ENCODE measurements at places on chromosomes 13 and 19.

GRCh38 chr13:113297370-113298042 is 467 bp downstream of the LAMP1 start:
- no peak for DNase-seq

DNA sequence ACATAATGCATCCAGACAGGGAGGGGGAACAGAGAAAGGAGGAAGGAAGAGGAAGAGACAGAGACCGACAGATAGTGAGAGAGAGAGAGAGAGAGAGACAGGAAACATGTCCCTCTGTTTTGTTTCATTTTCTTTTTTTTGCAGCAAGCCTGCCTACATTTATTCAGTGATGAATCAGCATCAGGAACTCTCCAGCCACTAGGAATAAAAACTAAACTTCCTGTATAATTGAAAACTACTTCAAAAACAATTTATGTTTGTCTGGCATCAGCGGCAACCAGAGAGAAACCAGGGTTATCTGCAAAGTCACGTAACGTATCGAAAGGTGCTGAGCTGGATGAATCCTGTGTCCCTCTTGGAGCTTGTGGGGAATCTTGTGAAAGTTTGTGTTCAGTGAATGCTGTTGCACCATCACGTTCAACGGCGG is 148.6 kb upstream of the SOX21 start:
- DNase-seq, result no peak

GRCh38 chr19:32233091-32233490 is 112.3 kb upstream of the ZNF507 start:
- DNase-seq, result no peak

DNA sequence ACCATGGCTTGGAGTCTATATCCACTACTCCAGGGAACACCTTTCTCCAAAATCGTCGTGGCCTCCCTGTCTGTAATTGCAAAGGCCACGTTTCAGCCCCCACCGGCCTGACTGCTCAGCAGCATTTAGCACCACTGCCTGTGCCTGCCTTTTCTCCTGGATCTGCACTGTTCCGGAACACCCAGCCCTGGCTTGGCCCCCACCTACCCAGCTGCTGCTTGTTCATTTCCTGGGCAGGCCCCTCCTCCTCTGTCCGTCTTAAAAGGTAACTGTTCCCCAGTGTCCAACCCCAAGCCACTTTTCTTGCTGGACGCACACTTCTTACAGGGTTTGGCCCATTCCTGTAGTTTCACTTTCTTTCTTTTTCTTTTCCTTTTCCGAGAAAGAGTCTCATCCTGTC is 8.5 kb upstream of the SYT5 start:
- DNase-seq, result no peak

GRCh38 chr13:113747291-113747833 is 11.7 kb upstream of the TMEM255B start:
- no peak for DNase-seq

GRCh38 chr13:33376212-33376611 is 90.7 kb upstream of the STARD13 start:
- no peak for DNase-seq

DNA sequence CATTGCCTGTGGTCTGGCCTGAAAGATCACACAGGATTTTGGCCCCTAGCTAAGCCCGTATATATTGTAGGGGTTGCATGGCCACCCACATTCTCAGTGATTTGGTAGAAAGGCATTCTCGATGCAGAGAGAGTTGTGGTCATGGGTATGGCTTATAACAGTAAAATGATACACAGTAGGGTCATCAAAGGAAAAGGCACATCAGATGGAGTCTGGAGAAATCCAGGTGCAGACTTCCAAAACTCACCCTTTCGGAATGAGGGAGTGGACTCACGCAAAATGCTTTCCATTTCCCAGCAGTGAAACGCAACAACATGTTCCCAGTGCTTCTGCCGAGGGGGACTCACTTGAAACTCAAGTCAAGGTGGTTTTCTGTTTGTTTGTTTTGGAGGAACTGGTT is 802.5 kb upstream of the SLITRK1 start:
- DNase-seq, result no peak

DNA sequence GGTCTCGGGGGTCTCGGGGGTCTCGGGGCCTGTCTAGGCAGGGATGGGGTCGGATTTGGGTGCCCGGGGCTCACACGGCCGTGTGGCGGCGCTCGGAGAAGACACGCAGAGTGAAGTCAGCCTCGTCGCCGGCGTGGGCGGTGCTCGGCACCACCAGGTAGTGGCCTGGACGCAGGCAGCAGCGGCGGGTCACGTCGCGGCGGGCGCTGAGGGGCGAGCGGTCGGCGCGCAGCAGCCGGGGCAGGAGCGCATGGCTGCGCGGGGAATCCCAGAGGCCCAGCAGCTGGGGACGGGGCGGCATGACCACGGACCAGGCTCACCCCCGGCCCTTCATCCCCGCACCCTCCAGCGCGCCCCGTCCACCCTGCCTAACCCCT is 8.2 kb downstream of the CAPN12 start:
- DNase-seq, result no peak

- no peak for DNase-seq
These were observed 687.1 kb upstream of the SLITRK1 start for GRCh38 chr13:84569366-84569765.

DNA sequence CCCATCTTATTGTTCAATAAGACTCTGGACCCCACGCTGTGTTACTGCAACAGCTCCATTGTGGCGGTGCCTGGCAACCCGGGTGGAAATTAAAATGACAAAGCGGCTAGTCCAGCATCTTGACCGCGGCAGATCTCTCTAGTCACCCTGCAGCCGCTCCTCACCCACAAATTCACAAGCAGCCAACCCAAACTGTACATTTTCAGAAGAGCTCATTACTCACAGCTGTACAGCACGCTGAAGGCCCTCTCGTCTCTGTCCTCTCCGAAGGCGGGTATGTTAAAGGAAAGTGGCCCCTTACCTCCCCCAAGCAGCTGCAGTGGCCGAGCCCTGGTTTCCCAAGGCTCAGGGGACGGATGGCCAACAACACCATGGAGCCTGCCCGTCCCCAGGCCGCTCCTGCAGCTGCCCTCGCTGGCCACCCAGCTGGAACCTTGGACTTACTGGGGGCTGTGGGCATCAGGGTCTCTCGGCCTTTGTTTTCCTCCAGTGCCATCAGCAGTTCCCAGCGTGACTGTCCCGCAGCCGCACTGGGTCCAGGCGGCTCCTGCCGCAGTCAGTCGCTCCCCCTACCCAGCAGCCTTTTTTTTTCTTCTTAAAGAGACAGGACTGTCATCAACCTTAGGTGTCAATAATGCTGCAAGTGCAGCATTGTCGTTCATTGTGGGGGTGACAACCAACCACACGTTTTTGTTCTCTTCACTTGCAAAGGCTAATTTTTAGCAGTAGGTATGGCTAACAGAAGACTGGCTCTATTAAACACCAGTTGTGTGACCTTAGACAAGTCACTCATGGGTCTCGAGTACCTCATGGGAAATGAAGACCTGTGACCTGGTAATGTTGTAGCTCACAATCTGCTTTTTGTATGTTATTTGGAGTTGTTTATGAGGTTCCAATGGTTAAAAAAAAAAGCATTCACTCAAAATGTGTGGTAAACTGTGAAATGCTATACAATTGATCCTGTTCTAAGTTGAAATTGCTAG is at the start of gene SACS:
Gene SACS, minus strand, starts transcription at position 532 of the 983 bp plus-strand sequence. CDS start 22,463 bp downstream, outside the sequence.
- DNase-seq, result no peak

- no peak for DNase-seq
These were observed 56.1 kb downstream of the ALOX5AP start for GRCh38 chr13:30791354-30792001.

DNA sequence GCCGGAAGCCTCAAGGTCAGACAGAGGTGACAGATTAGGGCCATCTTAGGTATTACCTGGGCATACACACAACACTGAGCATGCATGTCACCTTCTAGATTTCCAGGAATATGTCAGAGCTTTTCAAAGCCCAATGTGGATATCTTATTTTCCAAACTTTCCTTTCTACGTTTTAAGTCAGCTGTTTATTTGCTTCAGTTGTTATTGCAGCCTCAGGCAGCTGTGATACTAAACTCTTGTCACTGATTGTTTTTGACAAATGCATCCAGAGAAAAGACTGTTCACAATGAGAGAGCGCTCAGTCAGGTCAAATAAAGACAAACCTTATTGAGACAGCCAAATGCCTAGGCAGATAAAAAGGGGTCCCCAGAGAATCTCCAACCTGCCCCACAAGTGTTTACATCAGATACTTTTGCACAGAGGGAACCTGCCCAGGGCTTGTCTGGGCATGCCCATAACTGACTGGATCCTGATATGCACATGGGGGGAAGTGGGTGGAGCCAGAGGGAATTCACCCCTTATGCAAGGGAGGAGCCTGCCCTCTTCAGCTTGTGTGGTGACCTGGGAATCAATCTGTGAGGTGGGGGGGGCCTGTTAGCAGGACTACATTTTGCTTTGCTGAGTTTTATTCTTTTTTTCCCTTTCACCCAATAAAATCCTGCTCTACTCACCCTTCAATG is 28.5 kb downstream of the MED4 start:
- no peak for DNase-seq

DNA sequence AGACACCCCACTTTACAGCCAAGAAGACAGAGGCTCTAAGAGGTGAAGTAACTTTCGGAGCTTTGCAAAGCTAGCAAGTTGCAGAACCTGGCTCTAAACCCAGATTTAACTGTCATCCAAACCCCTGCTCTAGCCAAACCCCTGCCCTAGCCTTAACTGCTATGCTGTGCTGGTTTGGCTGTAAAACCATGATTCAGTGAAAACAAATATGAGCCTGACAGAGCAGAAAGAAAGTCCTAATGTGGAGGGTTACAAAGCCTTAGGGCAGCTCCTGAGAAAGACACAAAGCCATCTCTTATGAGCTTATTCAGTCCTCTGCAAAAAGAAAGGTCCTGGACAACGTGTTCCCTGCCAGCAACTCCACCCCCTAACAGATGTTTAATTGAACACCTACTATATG is 172.8 kb downstream of the KATNAL1 start:
- no peak for DNase-seq

- no peak for DNase-seq
These were observed 560 bp downstream of the NDUFA7 start for GRCh38 chr19:8320564-8321066.

DNA sequence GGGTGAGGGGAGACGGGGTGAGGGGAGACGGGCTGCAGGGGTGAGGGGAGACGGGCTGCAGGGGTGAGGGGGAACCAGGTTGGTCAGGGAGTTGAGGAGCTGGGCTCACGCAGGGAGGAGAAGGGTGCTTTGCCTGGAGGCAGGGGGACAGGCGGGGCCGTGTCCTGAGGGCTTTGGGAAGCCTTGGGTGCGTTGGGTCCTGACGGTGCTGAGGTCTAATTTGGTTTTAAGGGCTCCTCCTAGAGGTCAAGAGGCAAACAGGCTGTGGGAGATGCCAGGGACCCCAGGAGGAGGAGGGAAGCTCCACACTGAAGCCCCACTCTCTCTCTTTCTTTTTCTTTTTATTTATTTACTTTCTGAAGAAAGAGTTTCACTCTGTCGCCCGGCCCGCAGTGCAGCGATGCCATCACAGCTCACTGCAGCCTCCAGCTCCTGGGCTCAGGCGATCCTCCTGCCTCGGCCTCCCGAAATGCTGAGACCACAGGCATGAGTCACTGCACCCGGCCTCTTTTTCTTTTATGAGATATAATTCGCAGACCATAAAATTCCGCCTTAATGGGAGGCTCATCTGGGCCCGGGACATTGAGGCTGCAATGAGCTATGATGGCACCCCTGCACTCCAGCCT is 9.3 kb upstream of the MISP start:
- no peak for DNase-seq

- DNase-seq, result no peak
These were observed 6.4 kb downstream of the ZNF350 start for GRCh38 chr19:51980116-51980736.

GRCh38 chr19:19749908-19750841 is 17.3 kb upstream of the ZNF14 start:
- no peak for DNase-seq

GRCh38 chr13:25455146-25455545 is 83.4 kb downstream of the ATP8A2 start:
- no peak for DNase-seq

GRCh38 chr19:30565636-30566035 is 193.5 kb downstream of the ZNF536 start:
- DNase-seq, result no peak

DNA sequence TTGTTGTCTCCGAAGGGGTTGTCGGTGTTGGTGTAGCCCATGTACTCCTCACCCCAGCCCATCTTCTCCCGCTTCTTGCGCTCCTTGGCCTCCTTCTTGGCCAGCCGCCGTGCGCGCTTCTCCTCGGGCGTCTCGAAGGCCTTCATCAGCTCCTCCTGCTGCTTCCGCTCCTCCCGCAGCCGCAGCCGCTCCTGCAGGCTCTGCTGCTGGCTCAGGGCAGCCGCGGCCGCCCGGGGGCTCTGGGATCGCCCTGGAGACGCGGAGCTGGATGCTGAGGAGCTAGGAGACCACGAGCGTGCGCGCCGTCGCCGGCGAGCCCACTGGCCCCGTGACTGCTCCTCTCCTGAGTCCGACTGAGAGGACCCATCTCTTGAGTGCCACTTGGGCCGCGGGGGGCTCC is 2.9 kb downstream of the CACTIN start:
- DNase-seq, result no peak

DNA sequence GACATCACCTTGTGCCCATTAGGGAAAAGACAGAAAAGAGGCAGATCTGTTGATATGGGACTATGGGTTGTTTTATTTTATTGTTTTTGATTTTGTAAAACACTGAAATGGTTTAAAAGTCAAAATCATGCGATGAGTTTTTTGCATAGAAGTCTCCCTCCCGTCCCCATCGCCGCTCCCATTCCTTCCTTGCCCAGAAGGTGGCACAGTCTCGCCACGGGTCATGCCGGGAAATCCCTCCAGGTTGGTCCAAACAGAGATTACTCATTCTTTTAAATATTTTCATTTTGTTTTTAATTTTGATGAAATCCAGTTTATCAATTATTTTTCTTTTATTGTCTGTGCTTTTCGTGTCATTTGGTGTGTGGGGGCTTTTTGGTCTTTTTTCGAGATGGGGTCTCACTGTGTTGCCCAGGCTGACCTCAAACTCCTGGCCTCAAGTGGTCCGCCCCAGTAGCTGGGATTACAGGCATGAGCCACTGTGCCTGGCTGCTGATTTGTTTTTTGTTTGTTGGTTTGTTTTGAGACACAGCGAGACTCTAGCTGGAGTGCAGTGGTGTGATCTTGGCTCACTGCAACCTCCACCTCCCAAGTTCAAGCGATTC is 9.2 kb downstream of the PGPEP1 start:
- DNase-seq, result no peak

DNA sequence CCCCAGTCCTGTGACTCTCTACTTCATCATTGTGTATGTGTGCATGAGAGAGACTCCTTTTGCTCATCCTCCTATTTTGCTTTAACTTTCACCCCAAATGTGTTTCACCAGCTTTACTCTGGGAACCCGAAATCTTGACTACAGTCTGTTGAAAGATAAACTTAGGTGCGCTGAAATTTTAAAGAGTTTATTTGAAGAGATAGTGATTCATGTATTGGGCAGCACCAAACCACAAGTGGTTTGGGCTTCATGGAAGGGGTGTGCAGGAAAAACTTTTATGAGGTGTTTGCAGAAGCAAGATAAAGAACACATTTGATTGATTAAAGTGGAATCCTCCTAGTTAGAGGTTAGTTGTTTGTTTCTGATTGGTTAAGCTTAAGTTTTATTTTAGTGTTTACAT is 50.8 kb upstream of the RFC3 start:
- DNase-seq, result no peak

DNA sequence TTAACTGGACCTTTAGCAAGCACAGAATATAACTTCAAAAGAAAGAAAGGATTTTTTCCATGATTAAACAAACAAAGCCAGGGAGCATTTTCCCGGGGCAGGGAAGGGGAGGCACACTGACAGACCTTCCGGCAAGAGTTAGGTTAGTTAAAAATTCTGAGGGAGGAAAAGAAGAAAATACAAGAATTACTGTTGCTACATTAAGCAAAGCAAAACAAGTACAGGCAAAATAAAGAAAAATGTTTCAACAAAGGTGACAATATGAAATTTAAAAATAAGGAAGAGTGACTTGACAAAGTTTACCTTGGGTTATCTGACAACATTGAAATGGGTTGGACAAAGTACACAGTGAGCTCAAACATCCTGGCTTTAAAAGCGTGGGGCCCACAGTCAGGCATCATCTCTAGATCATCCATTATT is 51.5 kb downstream of the KLF12 start:
- no peak for DNase-seq

Measured in CMK (cell line).